ENCODE measurements at places on chromosomes 7 and 10.

- no peak for DNase-seq
Observed at GRCh38 chr7:105738133-105738532, 138.3 kb downstream of the ATXN7L1 start.

GRCh38 chr7:12601302-12601869 lies 30.9 kb downstream of the SCIN start:
- DNase-seq: no peak

- no peak for DNase-seq
Observed at GRCh38 chr10:106551501-106552062, 612.9 kb downstream of the SORCS1 start.

DNA sequence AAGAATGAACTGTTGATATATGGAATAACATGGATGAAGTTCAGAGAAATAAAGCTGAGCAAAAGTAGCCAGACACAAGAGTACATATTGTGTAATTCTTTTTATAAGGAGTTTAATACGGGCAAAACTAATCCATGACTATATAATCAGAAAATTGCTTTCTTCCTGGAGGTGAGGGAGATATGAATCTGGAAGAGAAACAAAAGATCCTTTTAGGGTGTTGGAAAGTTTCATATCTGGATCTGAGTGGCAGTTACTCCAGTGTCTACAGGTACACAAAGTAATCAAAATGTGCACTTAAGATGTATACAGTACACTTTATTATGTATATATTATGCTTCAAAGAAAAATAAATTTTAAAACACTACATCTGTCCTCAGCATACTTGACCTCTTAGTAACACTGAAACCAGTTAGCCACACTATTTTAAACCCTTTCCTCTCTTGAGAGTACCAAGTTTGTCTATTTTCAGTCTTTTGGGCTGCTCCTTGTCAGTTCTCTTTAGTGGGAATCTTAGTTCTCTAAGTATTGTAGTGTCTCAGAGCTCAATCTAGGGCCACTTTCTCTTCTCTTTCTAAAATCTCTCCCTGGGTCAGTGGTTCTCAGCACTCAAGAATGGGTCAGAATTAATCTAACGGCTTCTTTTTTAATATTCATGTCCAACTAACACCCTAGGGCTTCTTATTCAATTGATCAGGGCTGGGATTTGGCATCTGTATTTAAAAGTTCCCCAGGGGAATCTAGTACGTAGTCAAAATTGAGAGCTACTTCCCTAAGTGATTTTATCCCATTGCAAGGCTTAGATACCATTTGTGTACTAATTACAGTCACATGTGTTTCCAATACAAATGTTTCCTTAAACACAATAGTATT lies 4.3 kb upstream of the LIPF start:
- DNase-seq: no peak

DNA sequence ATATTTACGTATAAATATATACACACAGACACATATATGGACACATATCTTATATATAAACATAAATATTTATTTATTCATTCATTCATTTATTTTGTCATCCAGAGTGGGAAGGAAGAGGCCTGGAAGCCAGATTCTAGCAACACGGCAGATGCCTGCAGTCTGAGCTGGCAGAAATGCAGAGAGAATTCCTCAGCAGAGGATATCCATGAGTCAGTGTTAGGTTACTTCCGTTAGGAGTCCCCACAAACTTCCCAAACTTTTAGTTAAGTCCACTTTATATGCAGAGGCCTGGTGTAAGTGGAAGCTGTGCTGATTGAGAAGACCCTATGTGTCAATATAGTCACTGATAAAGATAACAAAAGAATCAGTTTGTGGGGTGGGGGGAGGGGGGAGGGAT lies 89.6 kb downstream of the PPP1R17 start:
- no peak for DNase-seq

- peak; percentile 62 for DNase-seq
Observed at GRCh38 chr7:20217193-20217948, at the start of gene MACC1. TSS of gene MACC1 (minus strand) at chr7:20217384. CDS start at chr7:20161862, 55,522 bp downstream.

DNA sequence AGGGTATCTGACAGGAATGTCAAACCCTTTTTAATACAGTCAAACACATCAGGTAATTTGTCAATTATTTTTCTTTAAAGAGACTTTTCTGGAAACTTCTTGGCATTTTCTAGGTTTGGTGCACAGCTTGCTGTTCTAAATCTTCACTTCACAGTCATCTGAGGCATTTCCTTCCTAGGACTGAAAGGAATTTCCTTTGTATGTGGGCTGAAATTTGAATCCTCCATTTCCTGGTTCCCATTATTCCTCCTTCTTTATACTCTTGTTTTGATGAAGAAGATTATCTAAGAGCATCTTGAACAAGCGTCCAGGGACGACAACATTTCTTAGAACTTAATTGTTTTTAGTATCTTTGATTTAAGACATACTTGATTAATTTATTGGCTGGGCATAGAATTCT lies 24.9 kb downstream of the CALD1 start:
- DNase-seq: no peak

GRCh38 chr7:50463035-50463434 lies 12.9 kb upstream of the FIGNL1 start:
- no peak for DNase-seq

- DNase-seq: no peak
Observed at GRCh38 chr10:102287991-102288390, 42.7 kb downstream of the GBF1 start.

DNA sequence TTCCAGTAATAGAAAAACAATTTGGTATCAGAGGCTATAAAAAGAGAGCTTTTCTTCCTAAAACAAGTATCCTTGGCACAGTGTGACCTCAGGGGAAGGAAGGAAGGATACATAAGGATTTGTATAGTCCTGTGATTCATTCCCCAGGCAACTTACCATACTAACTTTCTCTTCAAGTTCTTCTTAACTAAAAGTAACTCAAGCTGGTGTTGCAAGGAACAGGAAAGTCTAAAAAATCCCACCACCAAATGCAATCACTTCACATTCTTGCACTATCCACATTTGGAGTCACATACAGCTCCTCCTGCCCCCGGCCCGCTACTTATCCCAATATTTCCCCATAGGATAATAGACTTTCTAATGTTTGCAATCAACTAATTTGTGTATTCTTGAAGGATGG lies 84.8 kb downstream of the PRKAG2 start:
- DNase-seq: no peak

GRCh38 chr10:983971-984655 lies 4.1 kb upstream of the GTPBP4 start:
- DNase-seq: no peak

GRCh38 chr10:95573964-95574604 lies 12.9 kb upstream of the SORBS1 start:
- DNase-seq: no peak

DNA sequence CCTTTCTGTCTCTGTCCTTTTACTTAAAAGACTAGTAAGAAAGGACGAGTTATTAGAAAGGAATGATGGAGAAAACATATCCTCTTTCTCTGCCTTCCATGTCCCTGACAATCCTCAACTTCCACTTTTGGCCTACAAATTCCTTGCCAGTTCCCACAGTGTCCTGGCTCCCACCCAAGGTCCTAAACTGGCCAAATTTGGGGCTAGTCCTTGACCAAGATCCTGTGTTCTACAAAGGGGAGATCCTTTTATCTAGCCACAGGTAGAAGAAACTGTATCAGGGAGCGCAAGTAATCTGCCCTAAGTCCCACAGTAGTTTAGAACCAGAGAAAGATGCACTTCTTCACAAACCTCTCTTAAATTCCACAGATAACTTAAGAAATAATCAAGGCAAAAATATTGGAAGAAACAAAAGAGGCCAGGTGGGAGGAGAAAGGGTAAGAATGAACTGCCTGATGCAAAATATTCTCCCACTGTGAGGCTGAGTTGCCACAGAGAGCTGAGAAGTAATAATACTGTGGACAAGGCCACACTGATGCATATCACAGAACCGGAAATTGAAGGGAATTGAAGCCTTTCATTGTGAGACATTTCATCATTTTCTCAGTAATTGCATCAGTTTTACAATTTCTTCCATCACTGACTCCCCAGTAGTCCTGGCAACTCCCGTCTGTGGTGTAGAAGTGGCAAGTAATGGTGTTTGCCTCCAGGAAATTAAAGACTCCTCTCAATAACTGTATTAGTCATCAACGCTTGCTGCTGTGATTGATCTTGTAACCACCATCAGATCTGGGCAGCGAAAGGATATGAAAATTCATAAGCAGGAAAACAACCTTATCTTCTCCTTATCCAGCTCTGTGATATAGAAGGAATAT lies 47.2 kb downstream of the DNAJC12 start:
- no peak for DNase-seq

- DNase-seq: no peak
Observed at GRCh38 chr7:68041554-68041953, 1044.9 kb downstream of the TYW1 start.

- DNase-seq: no peak
Observed at GRCh38 chr10:114917927-114918672, 19.9 kb upstream of the TRUB1 start.

All from NCI-H1092 treated with DMSO at 0.1 percent for 48 hours (cell line).